AML-193 (cell line): ENCODE measurements at places on chromosomes 2 and 18.

- no peak for DNase-seq
These were observed 67.2 kb downstream of the KCTD1 start for GRCh38 chr18:26480897-26481795.

DNA sequence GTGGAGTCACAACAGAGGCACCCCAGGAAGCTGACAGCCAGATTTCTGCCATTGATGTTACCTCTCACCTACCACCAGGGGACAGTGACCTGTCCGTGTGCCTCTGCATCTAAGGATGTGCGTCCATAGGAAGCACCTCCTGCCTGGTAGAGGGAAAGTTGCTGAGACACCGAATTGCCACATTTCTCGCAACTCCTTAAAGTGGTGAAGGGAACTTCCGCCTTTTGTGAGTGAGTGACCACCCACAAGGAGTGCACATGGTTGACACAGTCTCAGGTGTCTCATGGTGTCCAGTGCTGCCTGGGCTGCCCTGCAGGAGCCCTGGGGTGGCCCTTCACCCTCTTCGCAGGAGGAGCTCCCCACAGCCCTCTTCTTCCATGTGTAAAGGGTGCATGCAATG lies 201.8 kb downstream of the GBX2 start:
- no peak for DNase-seq

GRCh38 chr2:133854603-133855200 lies 286.4 kb upstream of the NCKAP5 start:
- DNase-seq: no peak

DNA sequence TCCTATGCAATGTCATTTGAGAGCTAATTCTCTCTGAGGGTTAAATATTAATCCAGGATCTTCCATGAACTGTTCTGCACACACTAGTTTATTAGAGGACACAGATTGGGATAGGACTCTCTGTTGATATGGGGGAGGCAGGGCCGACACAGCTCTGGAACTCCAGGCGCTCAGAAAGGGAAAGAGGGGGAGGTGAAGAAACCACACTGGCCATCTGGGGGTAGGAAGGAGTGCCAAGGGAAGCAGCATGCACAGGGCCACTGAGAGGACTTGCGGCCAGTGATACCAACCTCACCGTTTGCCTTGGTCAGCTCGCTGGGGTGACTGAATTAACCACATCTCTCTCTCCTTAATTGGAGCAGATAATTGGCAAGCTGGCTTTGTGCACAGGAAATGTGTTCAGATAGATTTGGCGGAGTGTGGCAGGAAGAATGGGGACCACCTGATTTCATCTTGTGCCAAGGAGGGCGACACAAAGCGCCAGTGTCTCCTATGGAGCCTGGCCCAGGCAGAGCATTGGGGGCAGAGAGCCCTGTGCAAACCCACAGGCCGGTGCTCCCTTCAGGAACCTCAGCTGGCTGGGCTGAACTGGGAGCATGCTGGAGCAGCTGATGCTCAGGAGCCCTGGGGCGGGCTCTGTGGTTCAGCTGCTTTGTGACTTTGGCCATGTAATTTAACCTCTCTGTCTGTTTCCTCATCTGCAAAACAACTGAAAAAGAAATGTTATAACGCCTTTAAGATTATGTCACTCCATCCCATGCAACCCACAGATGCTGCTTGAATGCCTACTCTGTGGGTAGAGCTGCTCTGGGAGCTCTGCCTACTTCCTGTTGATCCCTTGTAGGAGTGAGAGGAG lies 114.7 kb upstream of the STON1 start:
- peak; percentile 74 for DNase-seq

DNA sequence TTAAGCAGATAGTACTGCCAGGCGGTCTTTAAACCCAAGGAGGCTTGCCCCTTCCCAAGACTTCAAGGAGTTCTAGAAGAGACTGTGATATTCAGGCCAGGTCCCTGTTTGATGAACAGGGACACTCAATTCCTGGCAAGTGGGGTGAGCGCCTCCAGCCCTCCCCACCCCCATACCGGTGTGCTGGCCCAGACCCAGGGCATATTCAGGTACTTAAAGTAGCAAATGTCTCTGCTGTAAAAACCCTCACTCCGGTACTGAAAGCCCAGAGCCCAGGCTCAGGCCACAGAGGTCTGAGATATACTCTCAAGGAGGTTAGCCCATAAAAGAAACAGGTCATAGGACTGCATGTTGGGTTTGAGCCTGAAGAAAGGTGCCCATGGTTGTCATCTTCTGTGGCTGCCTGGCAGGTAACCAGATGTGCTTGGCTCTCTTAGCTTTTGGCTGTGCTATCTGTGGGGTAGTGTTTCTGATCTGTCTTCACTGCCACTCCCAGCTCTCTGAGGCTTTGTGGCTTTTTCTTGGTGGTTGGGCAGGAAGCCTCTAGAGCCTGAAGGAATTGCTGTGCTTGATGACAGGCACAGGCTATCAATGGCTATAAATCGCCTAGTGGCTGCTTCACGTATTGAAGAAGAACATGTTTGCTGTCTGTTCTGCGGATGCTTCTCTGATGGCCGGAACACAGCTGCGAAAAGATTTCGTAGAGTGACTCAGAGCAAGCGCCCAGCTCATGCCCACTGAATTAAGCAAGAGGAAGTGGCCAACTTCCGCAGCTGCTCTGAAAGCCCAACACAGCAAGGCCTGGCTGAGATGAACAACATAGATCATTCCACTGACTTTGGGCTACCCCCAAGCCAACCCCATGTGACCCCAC lies 63.3 kb upstream of the ALPP start:
- peak; percentile 96 for DNase-seq

DNA sequence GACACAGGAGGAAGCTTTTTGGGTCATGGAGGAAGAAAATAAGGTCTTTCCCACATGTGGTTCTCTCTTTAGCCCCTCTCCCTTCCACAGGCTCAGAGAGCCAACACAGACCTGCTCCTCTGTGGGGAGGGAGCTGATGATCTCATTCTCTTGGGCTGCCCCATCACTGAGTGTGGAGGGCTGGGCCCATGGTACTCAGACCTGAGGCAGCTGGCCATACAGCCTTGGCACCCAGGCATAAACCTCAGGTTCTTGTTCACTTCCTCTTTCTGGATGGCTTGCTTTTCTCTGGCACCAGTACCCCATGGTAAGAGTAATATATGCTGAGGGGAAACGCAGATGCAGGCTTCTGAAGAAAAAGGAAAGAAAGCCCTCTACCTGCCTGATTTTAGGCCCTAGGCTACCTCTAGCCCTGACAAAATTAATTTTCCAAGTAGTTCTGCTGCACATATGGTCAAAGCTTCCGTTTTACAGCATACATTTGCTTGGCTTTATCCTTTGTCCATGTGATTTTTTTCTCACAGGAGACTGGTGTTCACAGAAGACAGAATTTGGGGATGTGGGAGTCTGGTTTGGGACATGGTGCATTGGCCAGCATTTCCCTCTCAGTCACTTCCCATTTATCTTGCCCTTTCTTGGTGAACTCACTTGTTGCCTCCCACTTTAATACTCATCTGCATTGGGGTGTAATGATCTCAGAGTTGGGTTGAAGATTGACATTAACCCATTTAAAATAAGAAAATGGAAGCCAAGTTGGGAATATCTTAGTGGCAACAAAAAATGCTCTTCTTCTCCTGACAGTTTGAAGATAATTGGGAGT lies 11.1 kb downstream of the DHRS9 start:
- peak; percentile 54 for DNase-seq

DNA sequence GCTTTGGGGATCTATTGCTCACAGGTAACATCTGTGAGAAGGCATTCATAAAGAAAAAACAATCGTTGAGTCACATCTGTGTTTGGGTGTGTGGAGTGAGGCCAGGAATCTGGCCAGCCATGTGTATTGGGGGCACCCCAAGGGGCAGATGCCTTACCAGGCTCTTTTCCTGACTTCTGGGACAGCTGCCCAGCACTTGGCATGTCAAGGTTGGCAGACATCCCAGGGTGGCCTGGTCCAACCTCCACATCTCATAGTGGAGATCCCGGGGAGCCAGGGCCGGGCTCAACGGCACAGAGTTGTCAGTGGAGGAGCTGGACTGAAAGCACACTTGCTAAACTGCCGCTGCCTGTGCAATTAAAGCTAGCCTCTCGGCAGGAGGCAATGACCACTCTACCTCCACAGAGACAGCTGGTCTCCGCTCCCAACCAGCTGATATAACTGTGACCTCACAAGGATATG lies 75.3 kb upstream of the MGAT4A start:
- no peak for DNase-seq

DNA sequence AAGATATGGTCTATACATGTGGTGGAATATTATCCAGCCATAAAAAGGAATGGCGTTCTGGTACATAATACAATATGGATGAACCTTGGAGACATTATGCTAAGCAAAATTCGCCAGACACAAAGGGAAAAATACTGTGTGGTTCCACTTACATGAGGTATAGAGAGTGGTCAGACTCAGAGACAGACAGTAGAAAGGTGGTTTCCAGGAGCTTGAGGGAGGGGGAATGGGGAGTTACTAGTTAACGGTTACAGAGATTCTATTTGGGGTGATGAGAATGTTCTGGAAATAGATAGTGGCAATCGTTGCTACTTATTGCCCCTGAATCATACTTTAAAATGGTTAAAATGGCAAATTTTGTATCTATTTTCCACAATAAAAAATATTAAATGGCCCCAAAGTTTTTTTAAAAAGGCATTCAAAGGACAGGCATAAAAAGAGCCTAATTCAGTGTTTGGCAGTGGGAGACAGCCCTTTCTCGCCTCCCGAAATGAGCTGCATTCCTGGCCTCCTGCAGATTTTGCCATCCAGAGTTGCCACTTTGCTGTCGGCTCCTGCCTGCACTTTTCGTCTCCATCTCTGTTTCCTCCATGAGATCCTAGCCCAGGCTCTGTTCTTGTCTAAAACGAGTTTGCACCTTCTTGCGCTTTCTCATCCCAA lies 13.5 kb downstream of the TNFRSF11A start:
- DNase-seq: no peak

DNA sequence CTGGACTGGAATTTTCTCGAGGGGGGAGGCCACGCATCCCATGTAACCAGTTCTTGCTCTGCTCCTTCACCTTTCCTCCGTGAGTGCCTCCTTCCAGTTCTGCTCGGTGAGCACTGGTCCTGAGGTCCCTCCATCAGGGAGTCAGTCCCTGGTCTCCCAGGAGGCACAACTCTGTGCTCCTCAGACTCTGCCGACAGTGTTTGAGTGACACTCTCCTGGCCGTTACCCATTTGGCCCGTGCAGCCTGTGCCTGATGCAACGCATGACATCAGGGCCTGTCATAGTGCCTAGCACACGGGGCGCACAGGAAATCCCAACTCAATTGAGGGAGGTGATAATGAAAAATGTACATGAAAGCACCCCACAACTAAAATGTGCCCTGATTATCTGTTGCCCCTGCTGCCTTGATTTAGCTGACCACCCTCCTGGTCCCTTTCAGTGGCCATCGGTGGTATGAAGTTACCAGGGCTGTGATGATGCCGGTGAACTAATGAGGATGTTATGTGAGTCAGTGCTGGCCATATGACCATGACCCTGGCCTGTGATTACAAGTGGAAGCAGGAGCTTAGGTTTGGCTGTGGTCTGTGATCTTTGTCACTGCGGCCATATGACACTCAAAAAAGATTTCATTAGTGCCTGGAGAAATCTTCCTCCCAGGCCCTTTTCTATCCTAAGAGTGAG lies 144.6 kb downstream of the TDRD15 start:
- no peak for DNase-seq
